AG20443 (cell line): ENCODE measurements at places on chromosomes 12 and 14.

GRCh38 chr12:4448371-4448940 is 2.8 kb upstream of the FGF6 start:
- no peak for DNase-seq

DNA sequence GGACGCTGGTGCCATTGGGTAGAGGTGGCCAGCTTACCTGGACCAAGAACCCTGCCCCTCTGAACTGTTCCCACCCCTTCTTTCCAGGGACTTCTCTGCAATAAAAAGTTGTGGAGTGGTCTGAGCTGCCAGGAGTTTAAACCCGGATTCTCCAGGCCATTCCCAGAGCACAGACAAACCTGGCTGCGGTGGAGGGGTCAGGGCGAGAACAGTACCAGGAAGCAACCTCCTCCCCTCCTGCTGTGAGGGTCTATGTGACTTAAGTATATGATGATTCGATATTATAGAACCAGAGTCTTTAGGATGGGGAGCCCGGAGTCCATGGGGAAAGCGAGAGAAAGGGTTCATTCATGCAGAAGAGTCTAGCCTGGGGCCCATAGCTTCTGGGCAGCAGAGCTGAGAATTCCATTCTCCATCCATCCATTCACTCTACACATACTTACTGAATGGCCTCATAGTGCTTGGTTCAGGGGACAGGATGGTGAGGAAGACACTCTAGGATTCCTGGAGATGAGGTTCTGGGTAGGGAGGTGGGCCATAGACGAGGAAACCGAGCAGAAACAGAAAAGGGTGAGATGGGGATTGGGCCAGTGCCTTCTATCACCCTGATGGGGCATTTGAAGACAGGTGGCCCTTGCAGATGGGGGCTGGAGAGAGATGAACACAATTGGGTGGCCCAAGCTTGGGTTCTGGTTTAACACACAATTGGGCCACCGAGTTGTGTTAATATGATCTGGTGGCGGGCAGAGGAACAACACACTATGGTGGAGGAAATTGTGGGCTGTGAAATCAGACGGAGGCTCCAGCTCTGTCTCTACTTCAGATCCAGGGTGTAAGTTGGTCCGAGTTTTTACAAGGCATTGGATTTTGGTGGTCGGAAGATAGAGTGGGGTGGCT is 5.2 kb downstream of the KRT86 start:
- no peak for DNase-seq

GRCh38 chr12:27644158-27644845 is 51.9 kb upstream of the REP15 start:
- DNase-seq, result peak; percentile 13

- DNase-seq, result peak; percentile 53
Measured at GRCh38 chr14:50417853-50418252, 21.2 kb upstream of the CDKL1 start.

DNA sequence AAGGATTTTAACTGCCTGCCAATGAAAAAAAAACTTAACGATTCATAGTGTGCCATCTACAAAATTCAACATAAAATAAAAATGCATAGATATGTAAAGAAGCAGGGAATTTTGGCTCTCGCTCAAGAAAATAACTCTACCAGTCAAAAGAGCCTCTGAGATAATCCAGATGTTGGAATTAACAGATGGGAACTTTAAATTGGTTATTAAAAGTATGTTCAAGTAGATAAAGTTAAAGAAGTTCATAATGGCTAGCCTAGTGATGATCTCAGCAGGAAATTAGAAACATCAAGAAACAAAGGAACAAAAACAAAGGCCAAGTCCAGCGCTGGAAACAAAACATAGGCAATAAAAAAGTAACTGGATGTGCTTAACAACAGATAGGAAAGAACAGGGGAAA is 23.1 kb downstream of the PIK3C2G start:
- DNase-seq, result no peak
